ENCODE measurements at places on chromosomes 11 and 22.

DNA sequence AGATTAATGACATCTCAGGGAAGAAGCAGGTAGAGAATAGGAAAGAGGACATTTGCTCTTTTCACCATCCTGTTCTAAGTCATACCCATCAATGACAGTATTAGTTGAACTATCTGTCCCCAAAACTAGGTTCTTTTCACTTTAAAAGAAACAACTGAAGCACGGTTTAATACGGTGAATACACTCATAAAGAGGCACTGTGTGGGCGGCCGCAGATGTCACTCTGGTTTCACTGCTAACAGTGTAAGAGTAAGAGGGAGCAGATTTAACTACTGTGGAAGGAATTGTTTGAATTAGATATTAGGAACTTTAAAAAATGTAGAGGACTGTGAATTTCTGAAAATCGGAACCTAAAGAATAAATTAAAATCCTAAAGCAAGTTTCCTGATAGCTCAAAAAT, 49.5 kb downstream of the VSIG10L2 start:
- H3K4me3 ChIP-seq: no peak overlapping the region
- H3K27me3 ChIP-seq: peaks cover 9% of the 10 kb centered on the region
- ATAC-seq: peak; percentile 67

DNA sequence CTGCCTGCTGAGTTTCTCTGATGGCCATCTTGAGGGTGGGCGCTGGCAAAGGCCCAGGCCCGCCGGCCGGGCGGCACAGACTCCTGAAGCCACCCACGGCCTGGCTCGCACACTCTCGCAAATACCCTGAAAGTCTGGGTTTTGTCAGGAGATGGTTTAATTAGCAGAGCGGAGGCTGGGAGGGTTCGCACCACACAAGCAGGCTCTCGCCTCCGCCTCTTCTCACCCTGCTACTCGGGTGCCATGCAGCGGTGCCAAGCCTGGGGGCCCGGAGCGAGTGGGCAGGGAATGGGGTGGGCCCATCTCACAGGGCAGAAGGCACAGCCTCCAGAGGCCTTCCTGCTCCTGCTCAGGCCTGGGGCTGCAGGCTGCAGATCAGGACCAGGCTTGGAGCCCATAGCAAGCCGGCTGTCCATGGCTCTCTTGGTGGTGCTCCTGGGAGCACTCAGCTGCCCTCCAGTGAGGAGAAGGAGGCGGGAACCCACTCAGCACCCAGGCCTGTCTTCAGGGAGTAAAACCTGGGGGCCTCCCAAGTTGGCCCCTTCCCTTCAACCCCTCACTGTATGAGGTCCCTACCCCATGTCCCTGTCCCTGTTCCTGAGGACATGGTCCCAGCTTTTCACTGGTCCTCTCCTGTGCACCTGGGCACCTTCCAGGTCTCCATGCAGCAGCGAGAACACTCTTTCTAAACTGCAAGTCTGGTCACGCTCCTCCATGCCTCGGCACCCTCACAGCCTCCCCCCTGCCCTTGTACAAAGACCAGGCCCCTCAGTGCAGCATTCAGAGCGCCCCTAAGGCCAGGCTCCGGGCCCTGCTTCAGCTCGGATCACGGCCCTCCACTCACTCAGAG, 62.0 kb downstream of the FLRT1 start:
- H3K27ac ChIP-seq: no peak overlapping the region
- no peaks in the 10 kb centered on the region for H3K4me1 ChIP-seq
- H3K27me3 ChIP-seq: peaks cover 11% of the 10 kb centered on the region
- H3K4me3 ChIP-seq: no peak overlapping the region
- ATAC-seq: no peak
- H3K36me3 ChIP-seq: no peaks in the 10 kb centered on the region

GRCh38 chr22:17217179-17217578, 2.1 kb downstream of the ADA2 start:
- peaks cover 5% of the 10 kb centered on the region for H3K36me3 ChIP-seq
- peak overlapping the region; percentile 80 for H3K4me3 ChIP-seq
- peak overlapping the region; percentile 61 for H3K27ac ChIP-seq
- H3K4me1 ChIP-seq: peaks cover 80% of the 10 kb centered on the region
- H3K27me3 ChIP-seq: no peaks in the 10 kb centered on the region

- peaks cover 12% of the 10 kb centered on the region for H3K27me3 ChIP-seq
- no peak overlapping the region for H3K27ac ChIP-seq
- no peak for ATAC-seq
- no peaks in the 10 kb centered on the region for H3K36me3 ChIP-seq
- no peaks in the 10 kb centered on the region for H3K4me1 ChIP-seq
Observed at GRCh38 chr11:11570823-11571222, 51.0 kb downstream of the GALNT18 start.

DNA sequence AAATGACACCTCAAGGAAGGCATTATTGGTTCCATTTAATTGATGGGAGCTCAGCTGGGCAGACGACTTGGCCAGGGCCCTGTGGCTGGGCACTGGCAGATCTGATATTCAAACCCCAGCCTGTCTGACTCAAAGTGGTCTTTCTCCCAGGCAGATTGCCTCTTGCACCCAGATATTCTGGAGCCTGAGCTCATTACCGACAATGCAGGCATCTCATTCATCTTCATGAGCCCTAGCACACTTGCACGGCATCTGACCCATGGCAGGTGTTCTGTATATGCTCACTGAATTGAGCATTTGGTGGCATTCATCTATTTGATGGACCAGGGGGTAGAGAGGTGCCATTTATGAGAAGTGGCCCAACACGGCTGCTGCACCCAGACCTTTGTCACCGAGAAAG, 193.1 kb downstream of the DSCAML1 start:
- H3K4me1 ChIP-seq: peaks cover 17% of the 10 kb centered on the region
- no peak overlapping the region for H3K27ac ChIP-seq
- H3K36me3 ChIP-seq: no peaks in the 10 kb centered on the region
- no peak overlapping the region for H3K4me3 ChIP-seq
- ATAC-seq: no peak

GRCh38 chr22:24437091-24437490, 9.7 kb downstream of the ADORA2A start:
- no peak for ATAC-seq
- peaks cover 82% of the 10 kb centered on the region for H3K4me1 ChIP-seq
- H3K27me3 ChIP-seq: no peaks in the 10 kb centered on the region
- H3K36me3 ChIP-seq: peaks cover 17% of the 10 kb centered on the region

GRCh38 chr11:1884303-1884700, 7.4 kb downstream of the PRR33 start:
- H3K36me3 ChIP-seq: peaks cover 15% of the 10 kb centered on the region
- no peak overlapping the region for H3K4me3 ChIP-seq
- no peak for ATAC-seq
